MCF 10A (cell line): ENCODE measurements at places on chromosomes 6 and 20. TPM values are rescaled to one million over a fixed set of nuclear protein-coding genes. Genes with fewer than 3 reads are reported as not detected.

DNA sequence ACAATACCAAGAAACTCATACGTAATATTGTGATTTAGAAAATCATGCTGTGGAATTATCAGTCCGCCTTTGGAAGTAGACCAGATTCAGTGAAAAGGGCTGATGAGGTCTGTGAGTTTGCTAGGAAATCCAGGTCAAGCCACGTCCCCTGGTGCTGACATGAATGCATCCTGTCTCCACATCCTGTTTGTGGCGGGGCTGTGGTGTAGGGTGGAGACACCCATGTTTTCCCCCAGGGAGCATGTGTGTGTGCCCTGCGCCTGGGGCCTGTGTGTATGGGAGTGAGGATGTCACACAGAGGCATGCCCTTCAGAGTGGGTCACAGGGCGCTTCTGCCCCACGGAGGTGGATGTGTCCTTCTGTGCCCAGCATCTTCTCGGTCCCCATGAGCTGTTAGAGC is 109.1 kb downstream of the SASH1 start:
- no peak overlapping the region for H3K27ac ChIP-seq
- H3K27me3 ChIP-seq = no peaks in the 10 kb centered on the region
- peaks cover 9% of the 10 kb centered on the region for H3K4me1 ChIP-seq
- no peak overlapping the region for H3K4me3 ChIP-seq

DNA sequence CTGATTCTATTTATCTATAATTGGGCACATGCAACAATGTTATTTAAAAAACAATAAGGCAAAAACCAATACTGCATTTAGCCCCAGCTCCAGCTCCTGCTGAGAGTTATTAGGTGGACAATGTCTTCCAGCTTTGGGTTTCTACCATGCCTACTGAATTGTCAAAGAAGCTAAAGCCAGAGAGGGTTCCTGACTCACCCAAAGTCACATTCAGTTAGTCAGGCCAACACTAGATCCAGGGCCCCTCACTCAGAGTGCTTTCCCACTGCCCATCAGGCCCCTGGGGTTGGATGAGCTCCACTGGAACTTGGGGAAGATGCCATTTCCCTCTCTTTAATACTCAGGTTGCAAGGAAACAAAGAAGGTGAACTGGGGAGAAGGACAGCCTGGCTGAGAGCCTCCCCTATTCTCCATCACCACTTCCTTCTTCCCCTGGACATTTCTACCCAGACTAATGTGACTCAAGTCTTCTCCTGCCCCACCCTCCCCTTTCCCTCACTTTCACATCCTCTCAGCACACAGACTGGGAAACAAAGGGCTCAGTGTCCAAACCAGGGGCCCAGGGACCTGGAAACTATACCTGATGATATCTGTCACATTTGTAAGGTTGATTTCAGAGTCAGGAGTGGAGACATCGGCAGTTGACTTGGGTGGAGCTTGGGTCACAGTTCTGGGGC is 6.0 kb downstream of the TREM1 start:
- no peaks in the 10 kb centered on the region for H3K36me3 ChIP-seq
- H3K4me3 ChIP-seq = no peak overlapping the region
- no peak for DNase-seq
- no peaks in the 10 kb centered on the region for H3K27me3 ChIP-seq
- no peak overlapping the region for H3K27ac ChIP-seq
- no peaks in the 10 kb centered on the region for H3K4me1 ChIP-seq

DNA sequence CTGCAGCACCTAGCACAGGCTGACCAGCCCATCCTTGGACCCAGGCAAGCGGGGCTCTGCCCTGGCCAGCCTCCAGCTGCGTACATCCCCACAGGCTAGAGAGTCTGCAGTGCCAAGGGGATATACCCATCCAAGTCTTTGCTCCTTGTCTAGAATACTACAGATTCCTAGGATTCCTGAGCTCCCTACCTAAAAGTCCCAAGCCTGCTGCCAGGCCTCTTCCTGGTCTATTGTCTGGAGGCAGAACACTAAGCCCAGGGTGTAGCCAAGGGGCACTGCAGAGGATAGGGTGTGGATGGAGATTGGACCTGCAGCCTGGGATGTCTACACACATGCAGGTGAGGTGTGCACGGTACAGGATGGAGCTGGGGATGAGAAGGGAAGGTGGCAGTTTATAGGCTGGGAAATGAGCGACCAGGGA is 90.0 kb upstream of the SIRPA start:
- no peak overlapping the region for H3K4me3 ChIP-seq
- no peaks in the 10 kb centered on the region for H3K27me3 ChIP-seq
- no peaks in the 10 kb centered on the region for H3K36me3 ChIP-seq
- peaks cover 20% of the 10 kb centered on the region for H3K4me1 ChIP-seq
- DNase-seq = no peak

- no peaks in the 10 kb centered on the region for H3K27me3 ChIP-seq
- peak overlapping the region; percentile 92 for H3K27ac ChIP-seq
- no peak for DNase-seq
- H3K4me3 ChIP-seq = peak overlapping the region; percentile 44
Measured at GRCh38 chr6:11206576-11206975, 25.9 kb downstream of the NEDD9 start.

GRCh38 chr6:157264701-157265100 is 58.6 kb downstream of the TMEM242 start:
- DNase-seq = no peak
- H3K27ac ChIP-seq = no peak overlapping the region
- peaks cover 7% of the 10 kb centered on the region for H3K27me3 ChIP-seq

GRCh38 chr6:37554480-37554819 is 54.8 kb upstream of the CCDC167 start:
- H3K27ac ChIP-seq = no peak overlapping the region
- no peak overlapping the region for H3K4me3 ChIP-seq
- peaks cover 7% of the 10 kb centered on the region for H3K4me1 ChIP-seq

The KIF13A gene
- 24.1 and 33.5 TPM in 2 replicates for total RNA-seq

The WFDC12 gene
- total RNA-seq = not detected in 2 replicates

DNA sequence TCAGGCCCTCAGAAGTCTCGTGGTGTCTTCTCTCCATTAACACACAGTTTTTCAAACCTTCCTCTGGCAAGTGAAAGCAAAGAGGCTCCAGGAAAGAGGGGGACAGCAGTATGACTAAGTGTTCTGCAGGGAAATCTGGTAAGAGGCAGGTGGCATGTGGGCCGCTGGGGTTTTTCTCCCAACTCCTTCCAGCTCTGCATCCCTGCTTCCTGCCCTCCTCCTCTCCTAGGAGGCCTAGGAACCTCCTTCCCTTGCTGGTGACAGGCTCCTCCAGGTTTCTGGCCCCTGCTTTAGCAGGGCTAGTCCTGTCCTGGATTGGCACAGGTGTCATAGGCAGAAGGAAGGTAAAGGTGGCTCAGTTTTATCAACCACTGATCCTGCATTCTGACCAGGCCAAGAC is 7.6 kb upstream of the ITCH start:
- H3K4me3 ChIP-seq = no peak overlapping the region
- no peaks in the 10 kb centered on the region for H3K36me3 ChIP-seq
- no peak for DNase-seq
- no peaks in the 10 kb centered on the region for H3K4me1 ChIP-seq

The REM1 gene
- not detected in 2 replicates for total RNA-seq

DNA sequence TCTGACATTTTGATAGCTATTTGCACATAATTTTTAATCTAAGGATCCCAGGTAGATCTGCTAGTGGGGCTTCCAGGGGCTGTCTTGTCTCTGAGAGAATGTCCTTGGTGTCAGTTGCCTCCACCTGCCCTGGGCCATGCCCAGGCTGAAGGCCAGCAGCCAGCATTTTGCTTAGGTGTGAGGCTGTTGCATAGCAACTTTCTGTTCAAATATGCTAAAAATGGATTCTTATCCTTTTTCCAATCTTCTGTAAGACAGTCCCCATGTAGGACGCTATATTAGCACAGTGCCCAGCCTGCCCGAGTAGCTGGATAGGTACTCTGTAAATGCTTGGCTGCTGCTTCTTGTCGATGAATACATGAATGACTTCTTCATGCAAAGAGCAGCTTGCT is 62.5 kb upstream of the CITED2 start:
- peak overlapping the region; percentile 69 for H3K27ac ChIP-seq
- no peaks in the 10 kb centered on the region for H3K36me3 ChIP-seq
- no peak for DNase-seq
- peaks cover 24% of the 10 kb centered on the region for H3K4me1 ChIP-seq
- H3K4me3 ChIP-seq = no peak overlapping the region

GRCh38 chr20:24753130-24753529 is 195.9 kb upstream of the CST7 start:
- H3K27me3 ChIP-seq = no peaks in the 10 kb centered on the region
- H3K27ac ChIP-seq = no peak overlapping the region
- no peaks in the 10 kb centered on the region for H3K36me3 ChIP-seq
- no peaks in the 10 kb centered on the region for H3K4me1 ChIP-seq

DNA sequence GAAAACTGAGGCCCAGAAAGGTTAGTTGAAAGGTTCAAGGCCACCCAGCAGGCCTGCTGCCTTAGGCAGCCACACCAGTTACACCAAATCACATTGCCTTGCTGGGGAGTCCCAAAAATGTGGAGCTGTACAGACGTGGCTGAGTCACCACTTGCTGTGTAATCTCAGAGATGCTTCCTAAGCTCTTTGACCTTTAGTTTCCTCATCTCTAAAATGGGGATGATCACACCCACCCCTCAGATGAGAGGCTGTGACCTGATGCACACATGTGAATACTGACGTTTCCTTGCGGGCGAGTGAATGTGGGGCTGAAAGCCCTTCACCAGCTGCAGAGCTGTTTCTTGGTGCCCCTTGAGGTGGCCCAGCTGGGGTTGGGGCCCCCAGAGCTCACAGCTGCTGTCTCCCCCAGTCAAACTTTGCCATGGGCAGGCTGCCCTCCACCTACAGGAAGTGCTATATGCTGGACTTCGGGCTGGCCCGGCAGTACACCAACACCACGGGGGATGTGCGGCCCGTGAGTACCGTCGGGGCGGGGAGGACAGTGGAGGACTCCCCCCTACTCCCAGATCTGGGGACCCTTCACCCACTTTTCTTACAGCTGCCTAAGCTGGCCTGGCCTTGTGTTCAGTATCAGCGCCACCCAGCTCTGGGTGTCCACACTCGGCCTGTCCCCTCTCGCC is 11.0 kb downstream of the TTBK1 start:
- DNase-seq = no peak
- no peak overlapping the region for H3K27ac ChIP-seq
- H3K27me3 ChIP-seq = peaks cover 45% of the 10 kb centered on the region
- H3K36me3 ChIP-seq = no peaks in the 10 kb centered on the region

The WFDC5 gene
- not detected in 2 replicates for total RNA-seq

GRCh38 chr6:36187446-36187845 is 9.1 kb upstream of the BRPF3 start:
- H3K27ac ChIP-seq = no peak overlapping the region
- no peaks in the 10 kb centered on the region for H3K4me1 ChIP-seq
- no peaks in the 10 kb centered on the region for H3K36me3 ChIP-seq
- no peak for DNase-seq
- peaks cover 6% of the 10 kb centered on the region for H3K27me3 ChIP-seq
- H3K4me3 ChIP-seq = no peak overlapping the region

The PDYN gene
- total RNA-seq = not detected in 2 replicates

The SMAP1 gene
- total RNA-seq = 26.5 and 28.2 TPM in 2 replicates

The CDSN gene
- total RNA-seq = 0.16 TPM in 1 of 2 replicates, not detected in the other

GRCh38 chr6:90993770-90994169 is 406.9 kb upstream of the MAP3K7 start:
- DNase-seq = peak; percentile 6
- H3K4me1 ChIP-seq = peaks cover 7% of the 10 kb centered on the region
- no peak overlapping the region for H3K4me3 ChIP-seq
- no peak overlapping the region for H3K27ac ChIP-seq
- H3K27me3 ChIP-seq = peaks cover 39% of the 10 kb centered on the region
- H3K36me3 ChIP-seq = no peaks in the 10 kb centered on the region

DNA sequence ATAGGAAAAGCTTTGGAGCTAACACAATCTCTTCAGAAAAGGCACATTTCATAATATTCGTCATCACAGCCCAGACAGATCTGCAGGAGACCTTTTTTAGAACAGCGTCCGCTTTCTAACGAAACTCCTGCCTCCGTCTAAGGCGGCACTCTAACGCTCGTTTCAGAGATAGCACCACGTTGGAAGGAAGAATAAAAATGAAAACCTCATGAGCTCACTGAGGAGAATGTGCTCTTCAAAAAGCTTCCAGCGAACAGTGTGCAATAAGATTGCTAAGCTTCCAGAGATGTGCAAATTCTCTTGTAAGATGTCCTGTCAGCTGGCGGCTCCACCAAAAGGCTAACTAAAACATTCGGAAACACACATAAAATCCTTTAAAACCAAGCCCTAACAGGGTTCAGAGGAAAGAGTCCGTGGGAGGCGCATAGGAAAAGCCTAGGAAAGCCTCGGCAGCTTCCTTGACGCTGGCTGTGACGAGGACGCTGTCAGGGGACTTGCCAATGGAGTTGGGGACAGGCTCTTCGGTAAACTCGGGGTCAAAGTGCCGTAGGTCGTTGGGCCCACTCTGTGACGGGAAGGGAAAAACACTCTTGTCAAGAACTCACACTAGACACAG is 117.6 kb upstream of the SLC2A12 start:
- H3K4me3 ChIP-seq = peak overlapping the region; percentile 95
- H3K4me1 ChIP-seq = peaks cover 24% of the 10 kb centered on the region
- peak overlapping the region; percentile 92 for H3K27ac ChIP-seq
- no peaks in the 10 kb centered on the region for H3K27me3 ChIP-seq
- peaks cover 82% of the 10 kb centered on the region for H3K36me3 ChIP-seq

The KCNS1 gene
- total RNA-seq = not detected in 2 replicates

GRCh38 chr20:50704971-50705370 is 13.6 kb upstream of the RIPOR3 start:
- H3K27ac ChIP-seq = peak overlapping the region; percentile 53
- no peaks in the 10 kb centered on the region for H3K4me1 ChIP-seq
- H3K36me3 ChIP-seq = no peaks in the 10 kb centered on the region
- H3K4me3 ChIP-seq = no peak overlapping the region

The SNAP91 gene
- total RNA-seq = not detected in 2 replicates

The SLC22A23 gene
- 11.5 and 11.9 TPM in 2 replicates for total RNA-seq

- DNase-seq = peak; percentile 56
- peaks cover 9% of the 10 kb centered on the region for H3K4me1 ChIP-seq
- H3K27me3 ChIP-seq = no peaks in the 10 kb centered on the region
Measured at GRCh38 chr20:41428285-41428684, 61.7 kb upstream of the EMILIN3 start.

DNA sequence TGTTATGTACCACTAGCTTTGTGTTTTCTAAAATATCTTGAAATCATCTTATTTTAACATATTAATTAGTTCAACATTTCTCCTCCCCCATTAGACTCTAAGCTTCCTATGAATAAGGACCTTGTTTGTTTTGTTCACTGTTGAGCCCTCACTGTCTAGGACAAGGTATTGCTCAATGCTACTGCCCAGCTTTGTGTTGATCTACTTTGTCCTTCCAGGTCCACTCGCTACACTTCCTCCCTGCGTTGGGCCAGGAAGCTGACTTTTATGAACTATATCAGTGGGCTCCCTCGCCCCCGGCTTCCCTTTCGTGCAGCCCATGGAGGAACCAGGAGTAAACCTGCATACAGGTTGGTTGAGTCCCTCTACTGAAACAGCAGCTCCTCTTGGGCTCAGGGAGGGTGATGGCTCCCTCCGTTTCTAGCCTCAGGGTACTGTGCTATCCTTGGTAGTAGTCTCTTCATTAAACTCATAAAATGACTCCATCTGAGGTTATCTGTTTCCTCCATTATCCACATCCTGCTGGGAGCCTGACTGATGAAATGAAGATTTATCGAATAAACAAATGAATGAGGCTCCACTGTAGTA is 272.5 kb downstream of the CLIC5 start:
- H3K27me3 ChIP-seq = no peaks in the 10 kb centered on the region
- H3K4me3 ChIP-seq = no peak overlapping the region
- no peak overlapping the region for H3K27ac ChIP-seq
- H3K36me3 ChIP-seq = no peaks in the 10 kb centered on the region
- no peak for DNase-seq
